ENCODE measurements at places on chromosomes 4 and X. TPM values are rescaled to one million over a fixed set of nuclear protein-coding genes. Genes with fewer than 3 reads are reported as not detected.

GRCh38 chr4:63393544-63393943 lies 1015.7 kb downstream of the TECRL start:
- DNase-seq = no peak

GRCh38 chr4:72858328-72858727 lies 211.2 kb downstream of the COX18 start:
- DNase-seq = peak; percentile 79

DNA sequence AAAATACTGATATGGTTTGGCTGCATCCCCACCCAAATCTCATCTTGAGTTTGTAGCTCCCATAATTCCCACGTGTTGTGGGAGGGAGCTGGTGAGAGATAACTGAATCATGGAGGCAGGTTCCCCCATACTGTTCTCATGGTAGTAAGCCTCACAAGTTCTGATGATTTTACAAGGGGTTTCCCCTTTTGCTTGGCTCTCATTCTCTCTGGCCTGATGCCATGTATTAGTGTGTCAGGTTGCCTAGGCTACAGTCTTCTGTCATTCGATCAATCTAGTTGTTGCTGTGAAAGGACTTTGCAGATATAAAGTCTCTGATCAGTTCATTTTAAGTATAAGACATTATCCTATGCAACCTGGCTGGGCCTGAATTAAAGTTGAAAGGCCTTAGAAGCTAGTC lies 209.3 kb upstream of the MAOA start:
- no peak for DNase-seq

DNA sequence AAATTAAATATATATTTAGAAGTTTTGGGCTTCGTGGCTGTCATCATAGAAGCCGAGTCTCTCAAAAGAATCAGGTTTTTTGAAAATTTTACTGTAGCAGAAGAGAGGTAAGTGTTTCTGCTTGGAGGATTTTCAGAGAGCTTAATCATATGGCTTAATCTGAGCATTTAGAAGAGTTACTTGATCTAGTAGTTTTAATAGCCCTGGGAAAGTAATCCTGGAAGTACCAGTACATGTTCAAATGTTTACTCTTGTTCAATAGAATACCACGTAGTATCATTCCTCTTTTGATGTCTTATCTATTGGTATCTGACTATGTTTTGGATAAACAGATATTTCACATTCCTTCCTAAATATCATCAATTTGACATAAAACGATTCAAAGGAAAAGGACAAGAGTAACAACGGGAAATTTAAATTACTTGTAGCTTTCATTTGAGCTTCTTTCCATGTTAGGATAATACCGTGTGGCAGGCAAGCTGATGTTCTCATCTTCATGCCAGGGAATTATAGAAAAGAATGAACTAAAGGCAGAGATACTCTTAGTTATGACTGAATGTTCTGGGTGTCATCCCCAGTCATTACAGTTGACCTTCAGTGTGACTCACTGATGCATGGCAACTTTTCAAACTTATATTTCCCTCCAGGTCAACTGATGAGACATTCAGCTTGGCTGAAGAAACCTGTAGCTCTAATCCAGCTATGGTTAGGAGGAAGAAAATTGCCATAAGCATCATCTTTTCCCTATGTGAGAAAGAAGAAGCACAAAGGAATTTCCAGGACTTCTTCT lies 89.8 kb downstream of the FNIP2 start:
- peak; percentile 34 for DNase-seq

GRCh38 chrX:153723351-153724251 lies 586 bp downstream of the BCAP31 start:
- DNase-seq = peak; percentile 51

DNA sequence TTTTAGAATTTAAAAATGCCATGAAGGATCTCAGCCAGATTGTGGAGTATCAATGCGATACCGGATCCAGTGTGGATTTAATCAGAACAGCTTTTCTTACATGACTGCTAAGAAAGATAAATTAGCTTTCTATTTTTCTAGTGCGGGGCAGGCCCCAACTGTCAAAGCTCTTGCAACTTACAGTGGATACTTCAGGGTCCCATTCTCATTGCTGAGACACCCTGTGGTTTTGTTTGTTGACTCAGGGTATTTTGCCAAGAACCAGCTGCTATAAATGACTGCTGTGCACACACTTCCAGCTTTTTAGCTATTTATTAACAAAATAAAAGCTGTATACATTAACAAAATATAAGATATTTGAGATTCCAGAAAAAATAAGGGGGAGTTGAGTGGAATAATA lies 166.4 kb downstream of the DCLK2 start:
- peak; percentile 54 for DNase-seq

DNA sequence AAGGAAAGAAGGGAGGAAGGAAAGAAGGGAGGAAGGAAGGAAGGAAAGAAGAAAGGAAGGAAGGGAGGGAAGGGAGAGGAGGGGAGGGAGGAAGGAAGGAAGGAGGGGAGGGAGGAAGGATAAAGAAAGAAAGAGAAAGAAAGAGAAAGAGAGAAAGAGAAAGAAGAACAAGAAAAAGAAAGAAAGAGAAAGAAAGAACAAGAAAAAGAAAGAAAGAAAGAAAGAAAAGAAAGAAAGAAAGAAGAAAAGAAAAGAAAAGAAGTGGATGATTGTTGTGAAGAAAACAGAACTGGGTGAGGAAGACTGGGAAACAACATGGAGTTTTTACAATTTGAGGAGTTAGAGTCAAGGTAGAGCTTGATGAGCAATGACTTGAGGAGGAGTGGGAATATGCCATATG lies 78.0 kb downstream of the EIF4E start:
- no peak for DNase-seq

Gene ZNF630
- 0.32 TPM for total RNA-seq

- DNase-seq = no peak
These were observed 89.2 kb upstream of the GPM6B start for GRCh38 chrX:13906093-13906492.

Gene FAM9B
- total RNA-seq = not detected

- DNase-seq = no peak
These were observed 185.9 kb downstream of the DHRSX start for GRCh38 chrX:2314831-2315365.

- no peak for DNase-seq
These were observed 56.1 kb downstream of the INTS12 start for GRCh38 chr4:105652286-105652888.

GRCh38 chr4:6115746-6116586 lies 84.4 kb downstream of the JAKMIP1 start:
- no peak for DNase-seq

Gene TCEANC
- total RNA-seq = 5.2 TPM

DNA sequence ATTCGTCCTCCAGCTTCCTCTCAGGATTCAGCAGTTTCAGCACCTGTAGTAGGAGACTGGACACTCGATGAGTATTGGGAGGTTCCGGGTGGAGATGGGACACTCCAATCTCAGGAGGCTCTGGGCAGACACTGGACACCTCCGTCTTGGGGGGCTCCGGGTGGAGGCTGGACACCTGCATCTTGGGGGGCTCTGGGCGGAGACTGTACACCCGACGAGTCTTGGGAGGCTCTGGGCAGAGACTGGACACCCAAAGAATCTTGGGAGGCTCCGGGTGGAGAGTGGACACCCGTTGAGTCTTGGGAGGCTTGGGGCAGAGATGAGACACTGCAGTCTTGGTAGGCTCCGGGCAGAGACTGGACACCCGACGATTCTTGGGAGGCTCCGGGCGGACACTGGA lies 28.7 kb upstream of the LANCL3 start:
- no peak for DNase-seq

DNA sequence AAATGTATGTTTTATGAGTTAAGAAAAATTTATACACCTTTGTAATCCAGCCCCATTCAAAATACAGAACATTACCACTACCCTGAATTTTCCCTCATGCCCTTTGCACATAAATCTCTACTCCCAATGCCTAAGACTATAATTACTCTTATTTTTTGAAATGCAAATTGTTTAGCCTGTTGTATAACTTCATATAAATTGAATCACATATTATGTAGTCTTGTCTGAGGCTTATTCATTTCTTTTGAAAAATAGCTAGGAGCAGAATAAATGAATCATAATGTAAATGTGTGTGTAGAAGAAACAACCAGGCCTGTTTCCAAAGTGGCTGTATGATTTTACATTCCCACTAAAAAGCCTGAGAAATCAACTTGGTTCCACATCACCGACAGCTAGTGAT lies 319.8 kb downstream of the DCAF12L2 start:
- DNase-seq = no peak

Gene DCAF4L1
- total RNA-seq = under 0.01 TPM

DNA sequence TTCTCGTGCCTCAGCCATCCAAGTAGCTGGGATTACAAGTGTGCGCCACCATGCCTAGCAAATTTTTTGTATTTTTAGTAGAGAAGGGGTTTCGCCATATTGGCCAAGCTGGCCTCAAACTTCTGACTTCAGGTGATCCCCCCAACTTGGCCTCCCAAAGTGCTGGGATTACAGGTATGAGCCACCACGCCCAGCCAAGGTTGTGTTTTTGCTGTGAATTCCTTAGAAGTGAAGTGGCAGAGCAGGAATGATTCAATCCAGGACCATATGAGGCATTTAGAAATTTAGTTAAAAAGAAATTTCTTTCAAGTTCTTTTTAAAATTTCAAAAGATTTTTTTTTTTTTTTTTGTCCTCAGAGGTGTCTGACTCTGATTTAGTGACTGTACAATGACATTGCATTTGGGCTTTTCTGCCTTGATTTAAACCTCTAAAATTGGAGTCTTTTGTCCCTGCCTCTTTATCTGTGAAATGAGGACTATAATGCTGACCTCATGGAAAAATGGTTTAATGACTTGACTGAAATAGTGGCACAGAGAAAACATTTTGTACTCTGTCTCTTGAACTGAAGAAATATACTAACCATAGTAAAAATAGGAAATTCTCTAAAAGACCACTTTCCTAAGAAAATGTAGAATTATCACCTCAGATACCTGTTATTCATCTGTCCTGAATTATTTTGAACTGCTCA lies 59.9 kb downstream of the CXCL13 start:
- DNase-seq = no peak

DNA sequence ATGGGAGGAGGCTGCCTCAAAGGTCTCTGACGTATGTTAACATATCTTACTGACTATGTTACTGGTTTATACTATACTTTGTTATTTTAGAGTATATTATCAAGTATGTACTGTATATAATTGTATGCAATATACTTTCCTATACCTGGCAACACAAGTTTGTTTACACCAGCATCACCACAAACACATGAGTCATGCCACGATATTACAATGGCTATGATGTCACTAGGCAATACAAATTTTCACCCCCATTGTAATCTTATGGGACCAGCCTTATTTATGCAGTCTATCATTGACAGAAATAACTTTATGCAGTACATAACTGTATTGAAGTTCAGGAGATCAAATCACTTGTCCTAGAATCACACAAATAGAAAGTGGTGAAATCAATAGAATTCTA lies 329.9 kb upstream of the SLC7A11 start:
- no peak for DNase-seq

Gene GAGE2A
- total RNA-seq = not detected

DNA sequence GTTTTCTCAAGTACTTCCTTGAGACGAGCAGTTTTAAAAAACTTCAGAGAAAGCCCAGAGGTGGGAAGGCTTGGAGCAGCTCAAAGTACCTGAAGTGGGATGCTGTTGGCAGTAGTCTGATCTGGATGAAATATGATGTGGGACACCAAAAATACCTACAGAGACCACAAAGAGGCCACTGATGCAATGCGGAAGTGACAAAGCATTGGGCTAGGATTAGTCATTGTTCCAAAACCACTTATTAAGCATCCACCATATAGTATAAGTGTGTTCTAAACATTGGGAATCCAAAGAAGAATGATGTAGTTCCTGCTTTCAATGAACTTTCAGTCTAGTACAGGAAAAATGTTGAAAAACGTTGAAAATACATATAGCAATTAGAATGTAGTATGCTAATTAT lies 386.1 kb upstream of the CNKSR2 start:
- DNase-seq = no peak

Gene IL3RA
- total RNA-seq = not detected

Gene TMSB15C
- 5.2 TPM for total RNA-seq

Gene GPAT3
- total RNA-seq = 15.1 TPM

- no peak for DNase-seq
These were observed 30.4 kb downstream of the SCML1 start for GRCh38 chrX:17767734-17768133.

- no peak for DNase-seq
These were observed 46.9 kb upstream of the SMARCAD1 start for GRCh38 chr4:94160774-94161173.

Gene MAGEH1
- 37.7 TPM for total RNA-seq

- peak; percentile 4 for DNase-seq
These were observed 135.7 kb downstream of the GPC3 start for GRCh38 chrX:133849676-133850075.

- DNase-seq = no peak
These were observed 240.0 kb downstream of the GPC3 start for GRCh38 chrX:133745349-133745748.

DNA sequence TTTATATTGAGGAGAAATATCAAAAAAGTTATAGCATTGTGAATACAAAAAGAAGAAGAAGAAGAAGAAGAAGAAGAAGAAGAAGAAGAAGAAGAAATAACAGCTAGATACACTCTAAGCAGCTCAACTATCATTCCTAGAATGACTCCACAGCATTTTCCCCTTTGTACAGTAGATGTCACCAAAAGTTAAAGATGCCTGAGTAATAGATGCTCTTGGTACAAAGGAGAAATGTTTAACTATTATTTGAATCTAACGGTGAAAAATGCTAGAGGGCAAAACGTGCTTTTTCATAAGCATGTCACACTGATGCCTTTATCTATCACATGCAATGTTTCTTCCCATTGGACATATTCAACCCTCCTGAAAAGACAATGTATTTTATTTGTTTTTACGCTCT lies 178.4 kb upstream of the GPRIN3 start:
- DNase-seq = peak; percentile 59

- peak; percentile 8 for DNase-seq
These were observed 83.8 kb downstream of the GRID2 start for GRCh38 chr4:92387459-92388069.

- no peak for DNase-seq
These were observed 115.0 kb downstream of the VCX3B start for GRCh38 chrX:8579602-8580001.

Gene IL2
- total RNA-seq = not detected

Gene UCP1
- total RNA-seq = not detected
